ENCODE measurements at places on chromosomes 7 and 10. TPM values are rescaled to one million over a fixed set of nuclear protein-coding genes. Genes with fewer than 3 reads are reported as not detected.

DNA sequence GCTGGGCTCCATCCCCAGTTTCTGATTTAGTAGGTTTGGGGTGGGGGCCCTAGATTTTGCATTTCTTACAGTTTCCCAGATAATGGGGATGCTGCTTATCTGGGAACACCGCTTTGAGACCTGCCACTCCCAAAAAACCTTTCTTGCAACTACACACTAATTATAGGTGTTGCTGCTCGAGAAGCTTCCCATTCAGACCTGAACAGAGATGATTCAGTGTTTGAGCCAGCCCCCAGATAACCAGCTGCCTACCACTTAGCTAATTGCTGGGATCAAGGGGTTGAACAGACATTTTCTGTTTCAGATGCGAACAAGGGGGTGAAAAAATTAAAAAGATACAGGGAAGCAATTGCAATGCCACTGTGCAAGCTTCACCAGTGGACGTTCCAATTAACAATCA lies 448.5 kb downstream of the KCNMA1 start:
- no peaks in the 10 kb centered on the region for H3K36me3 ChIP-seq
- H3K4me3 ChIP-seq: no peak overlapping the region
- no peak overlapping the region for H3K27ac ChIP-seq
- no peak for DNase-seq
- H3K4me1 ChIP-seq: no peaks in the 10 kb centered on the region

GRCh38 chr10:35194471-35194870 lies 67.8 kb downstream of the CREM start:
- H3K4me1 ChIP-seq: peaks cover 7% of the 10 kb centered on the region
- H3K27me3 ChIP-seq: no peaks in the 10 kb centered on the region

- H3K4me3 ChIP-seq: no peak overlapping the region
- H3K36me3 ChIP-seq: no peaks in the 10 kb centered on the region
- DNase-seq: no peak
- H3K4me1 ChIP-seq: no peaks in the 10 kb centered on the region
- H3K27ac ChIP-seq: no peak overlapping the region
- H3K27me3 ChIP-seq: no peaks in the 10 kb centered on the region
Observed at GRCh38 chr7:131173145-131173890, 154.4 kb upstream of the MKLN1 start.

GRCh38 chr7:15046861-15047260 lies 144.3 kb upstream of the DGKB start:
- no peak overlapping the region for H3K27ac ChIP-seq
- H3K4me1 ChIP-seq: no peaks in the 10 kb centered on the region
- H3K4me3 ChIP-seq: no peak overlapping the region
- H3K36me3 ChIP-seq: no peaks in the 10 kb centered on the region
- no peak for DNase-seq

DNA sequence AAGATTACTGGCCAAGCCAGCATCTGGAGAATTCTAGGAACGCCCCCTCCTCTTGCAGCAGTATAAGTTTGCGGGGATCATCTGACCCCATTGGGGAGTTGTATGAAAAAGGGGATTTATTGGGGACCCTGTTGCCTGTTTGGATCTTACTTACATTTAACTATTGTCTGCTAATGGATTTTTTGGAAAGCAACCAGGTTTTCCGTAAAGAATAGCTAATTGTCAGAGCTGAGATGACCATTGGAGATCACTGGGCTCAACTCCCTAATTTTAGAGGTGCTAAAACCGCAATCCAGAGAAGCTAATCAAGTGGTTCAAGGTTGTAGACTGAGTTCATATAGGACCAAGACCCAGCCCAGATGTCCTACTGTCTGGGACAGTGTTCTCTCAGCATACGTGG lies 38.8 kb downstream of the HTRA1 start:
- DNase-seq: no peak
- H3K27ac ChIP-seq: no peak overlapping the region
- no peaks in the 10 kb centered on the region for H3K36me3 ChIP-seq
- H3K27me3 ChIP-seq: no peaks in the 10 kb centered on the region
- peaks cover 22% of the 10 kb centered on the region for H3K4me1 ChIP-seq

DNA sequence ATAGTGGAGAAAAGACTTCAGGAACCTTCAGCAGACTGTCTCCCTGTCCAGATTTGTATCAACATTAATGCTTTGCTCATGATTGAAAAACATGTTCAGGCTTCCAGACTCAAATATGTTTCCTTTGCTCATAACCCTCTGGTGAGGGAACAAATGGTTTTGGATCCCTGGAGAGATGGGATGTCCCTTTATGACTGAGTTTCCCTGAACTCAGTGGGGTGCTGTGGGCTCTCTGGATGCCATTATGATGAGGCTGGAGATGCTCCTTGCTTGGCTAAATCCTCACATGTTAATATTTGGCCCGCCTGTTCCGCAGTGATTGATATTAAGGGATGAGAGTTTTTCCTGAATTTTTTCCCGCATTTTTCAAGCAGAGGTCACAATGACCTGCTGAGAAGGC lies 749.4 kb downstream of the SUGCT start:
- no peaks in the 10 kb centered on the region for H3K36me3 ChIP-seq
- no peak overlapping the region for H3K4me3 ChIP-seq
- no peak for DNase-seq
- no peak overlapping the region for H3K27ac ChIP-seq
- H3K27me3 ChIP-seq: no peaks in the 10 kb centered on the region
- no peaks in the 10 kb centered on the region for H3K4me1 ChIP-seq

- peaks cover 64% of the 10 kb centered on the region for H3K4me1 ChIP-seq
- H3K4me3 ChIP-seq: no peak overlapping the region
- H3K36me3 ChIP-seq: peaks cover 40% of the 10 kb centered on the region
- no peaks in the 10 kb centered on the region for H3K27me3 ChIP-seq
- H3K27ac ChIP-seq: peak overlapping the region; percentile 61
Observed at GRCh38 chr10:71751515-71752224, 21.6 kb downstream of the VSIR start.

GRCh38 chr7:96414931-96415292 lies 93.0 kb upstream of the SLC25A13 start:
- no peak overlapping the region for H3K27ac ChIP-seq
- H3K36me3 ChIP-seq: no peaks in the 10 kb centered on the region
- peak; percentile 47 for DNase-seq
- no peak overlapping the region for H3K4me3 ChIP-seq

GRCh38 chr7:138981332-138982203 lies at the start of gene KIAA1549:
TSS of gene KIAA1549 (minus strand) at chr7:138981389. CDS start at chr7:138981269, 120 bp downstream.
- H3K36me3 ChIP-seq: no peaks in the 10 kb centered on the region
- no peaks in the 10 kb centered on the region for H3K27me3 ChIP-seq
- H3K4me3 ChIP-seq: peak within 1 kb of the TSS; percentile 71
- peak; percentile 74 for DNase-seq
- H3K4me1 ChIP-seq: peaks cover 6% of the 10 kb centered on the region

DPYSL4 gene
- 1.5 TPM for total RNA-seq

LIPF gene
- total RNA-seq: not detected

POT1 gene
- 93.7 TPM for total RNA-seq

PLAC9 gene
- total RNA-seq: 53.1 TPM
